ENCODE measurements at places on chromosomes 6 and 20.

DNA sequence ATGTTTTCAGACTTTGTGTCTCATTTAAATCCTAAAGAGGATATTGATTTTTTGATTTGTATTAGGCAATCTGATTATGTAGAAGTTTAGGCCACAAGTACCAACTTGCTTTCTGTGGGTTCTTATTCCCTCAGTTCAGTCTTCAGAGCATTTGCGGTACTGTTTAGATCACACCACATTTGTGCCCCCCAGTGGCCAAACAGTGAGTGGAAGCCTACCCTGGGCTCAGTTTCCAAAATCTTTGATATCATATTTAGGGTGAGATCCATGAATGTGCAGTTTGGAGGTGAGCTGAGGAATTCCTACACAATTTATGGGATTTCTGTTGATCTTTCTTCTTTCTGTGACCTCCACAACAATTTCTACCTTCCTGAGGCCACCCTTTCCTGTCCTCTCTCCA is 92.3 kb upstream of the FUT9 start:
- DNase-seq, result no peak

- no peak for DNase-seq
Observed at GRCh38 chr6:35343092-35343834, 905 bp downstream of the PPARD start.

- peak; percentile 27 for DNase-seq
Observed at GRCh38 chr6:161444464-161444863, 170.6 kb upstream of the AGPAT4 start.

DNA sequence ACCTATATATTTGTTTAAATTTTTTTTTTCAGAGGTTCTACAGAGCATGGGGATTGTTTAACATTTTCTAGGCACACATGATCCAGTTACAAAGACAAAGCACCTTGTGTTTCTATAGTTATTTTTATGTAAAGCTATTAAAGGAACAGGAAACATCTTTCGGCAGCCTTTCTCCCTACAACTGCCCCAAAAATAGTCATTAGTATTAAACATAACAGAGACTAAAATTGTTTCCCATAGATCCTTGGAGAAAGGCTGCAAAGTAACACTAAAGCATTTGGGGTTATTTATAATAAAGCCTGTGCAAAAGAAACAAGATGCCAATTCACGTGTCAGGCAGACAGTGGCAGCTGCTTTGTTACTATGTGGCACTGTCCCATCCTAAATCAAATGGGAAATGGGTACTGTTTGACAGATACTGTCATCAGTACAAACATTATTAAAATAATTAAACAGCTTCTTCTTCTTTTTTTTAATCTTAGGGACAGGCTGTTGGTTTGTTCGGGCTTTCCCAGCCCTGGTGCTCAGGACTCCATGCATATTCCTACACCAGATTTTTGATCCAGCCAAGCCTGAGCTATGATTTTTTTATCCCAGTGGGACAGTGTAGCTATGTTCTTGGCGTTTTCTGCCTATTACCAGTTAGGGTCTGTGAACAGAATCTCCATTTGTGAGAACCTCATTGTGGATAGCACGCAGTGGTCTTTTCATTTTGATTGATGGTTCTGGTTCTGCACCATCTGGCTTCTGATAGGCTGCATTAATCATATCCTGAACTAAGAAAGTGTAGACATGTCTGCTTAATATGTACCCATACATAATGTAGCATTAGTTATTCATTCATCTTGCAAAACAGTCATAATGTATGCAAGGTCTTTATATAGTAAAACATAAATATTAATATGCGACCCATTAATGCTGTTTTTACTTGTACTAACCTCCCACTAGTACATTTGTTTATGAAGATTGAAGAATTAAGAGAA is 460.4 kb upstream of the SOX4 start:
- DNase-seq, result no peak

- peak; percentile 25 for DNase-seq
Observed at GRCh38 chr6:132814716-132815570, 574 bp downstream of the RPS12 start.

DNA sequence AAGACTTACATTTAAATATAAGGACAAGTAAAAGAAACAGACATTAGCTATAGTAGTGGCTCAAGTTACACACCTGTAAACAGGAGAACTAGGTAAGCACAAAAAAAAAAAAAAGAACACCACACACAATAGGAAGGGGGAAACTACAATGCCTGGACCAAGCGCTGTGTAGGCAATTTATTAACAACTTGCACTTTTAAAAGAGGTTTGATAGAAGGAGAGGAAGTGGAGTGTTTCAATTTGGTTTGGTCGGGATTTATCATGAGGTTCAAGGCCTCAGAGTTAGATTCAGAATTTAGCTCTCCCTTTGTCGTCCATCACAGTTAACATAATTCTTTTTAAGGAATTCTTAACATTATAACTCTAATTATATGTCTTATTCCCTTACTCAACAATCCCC is 1.1 kb upstream of the USP49 start:
- no peak for DNase-seq

- no peak for DNase-seq
Observed at GRCh38 chr6:167455371-167455770, 130.5 kb downstream of the TTLL2 start.

DNA sequence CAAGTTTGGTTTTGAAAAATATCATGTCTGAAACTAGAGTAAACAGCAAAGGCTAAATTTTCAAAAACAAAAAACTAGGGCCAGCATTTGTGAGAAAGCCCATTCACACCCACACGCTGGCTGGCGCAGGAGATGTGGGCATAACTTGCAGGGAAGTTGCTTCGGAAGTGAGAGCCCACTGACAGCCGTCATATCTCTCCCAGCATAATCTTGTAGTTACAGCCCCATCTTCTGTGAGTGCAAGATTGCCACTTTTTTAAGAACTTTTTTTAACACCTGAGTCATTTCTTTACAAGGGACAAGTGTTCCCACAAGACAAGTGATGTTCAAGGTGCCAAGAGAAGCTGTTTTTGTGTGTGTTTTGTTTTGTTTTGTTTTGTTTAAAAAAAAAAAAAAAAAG is 212.5 kb upstream of the CNR1 start:
- DNase-seq, result no peak

DNA sequence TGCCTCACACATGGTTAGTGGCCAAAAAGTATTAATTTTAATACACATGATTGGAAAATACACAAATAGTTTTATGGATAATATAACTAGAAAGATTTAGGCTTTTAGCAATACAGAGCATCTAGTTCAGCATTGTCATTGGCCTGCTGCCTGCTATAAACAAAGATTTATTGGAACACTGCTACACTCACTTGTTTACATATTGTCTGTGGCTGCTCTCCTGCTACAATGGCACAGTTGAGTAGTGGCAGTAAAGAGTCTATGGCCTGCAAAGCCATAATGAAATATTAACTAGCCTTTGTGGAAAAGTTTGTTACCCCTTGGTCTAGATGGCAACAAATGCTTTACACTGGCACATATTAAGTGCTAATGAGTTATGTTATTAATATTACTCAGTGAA is 37.8 kb downstream of the ZNF451 start:
- DNase-seq, result no peak

DNA sequence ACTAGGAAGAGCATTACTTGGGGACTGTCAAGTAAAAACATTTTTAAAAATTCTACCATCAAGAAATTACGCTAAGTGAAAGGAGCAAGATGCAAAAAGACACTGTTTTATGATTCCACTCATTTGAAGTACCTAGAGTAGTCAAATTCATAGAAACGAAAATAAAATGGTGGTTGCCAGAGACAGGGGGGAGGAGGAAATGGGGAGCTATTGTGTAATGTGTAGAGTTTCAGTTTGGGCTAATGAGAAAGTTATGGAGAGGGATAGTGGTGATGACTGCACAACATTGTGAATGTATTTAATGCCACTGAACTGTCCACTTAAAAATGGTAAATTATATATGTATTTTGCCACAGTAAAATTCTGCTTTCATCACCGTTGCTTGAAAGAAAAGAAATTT is 83.8 kb downstream of the UST start:
- no peak for DNase-seq

DNA sequence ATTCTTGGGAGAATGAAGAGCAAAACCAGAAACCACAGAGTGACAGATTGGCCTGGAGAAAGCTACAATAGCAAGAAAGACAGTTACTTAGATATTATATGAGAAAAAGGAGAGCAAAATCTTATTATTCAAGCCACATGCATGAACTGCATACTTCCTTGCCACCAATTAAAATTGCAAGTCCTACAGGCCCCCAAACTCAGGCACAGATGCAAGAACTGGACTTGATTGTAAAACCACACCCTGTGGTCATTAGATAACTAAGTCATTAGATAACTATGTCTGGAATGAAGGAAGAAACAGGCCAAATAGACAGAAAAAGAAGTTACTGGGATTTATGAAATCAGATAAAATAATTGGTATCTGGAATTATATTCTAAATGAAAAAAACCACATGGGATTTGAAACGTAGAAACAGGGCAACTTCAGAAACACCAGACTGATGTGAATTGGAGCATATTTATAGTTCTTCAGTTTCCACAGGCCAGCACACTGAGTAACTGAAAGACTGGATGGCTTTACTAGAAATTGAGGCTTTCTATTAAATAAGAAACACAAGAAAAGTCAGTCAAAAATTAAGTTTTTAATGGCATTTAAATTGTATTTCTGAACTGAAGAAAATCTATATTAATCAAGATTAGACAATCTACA is 49.4 kb upstream of the CARMIL1 start:
- no peak for DNase-seq

DNA sequence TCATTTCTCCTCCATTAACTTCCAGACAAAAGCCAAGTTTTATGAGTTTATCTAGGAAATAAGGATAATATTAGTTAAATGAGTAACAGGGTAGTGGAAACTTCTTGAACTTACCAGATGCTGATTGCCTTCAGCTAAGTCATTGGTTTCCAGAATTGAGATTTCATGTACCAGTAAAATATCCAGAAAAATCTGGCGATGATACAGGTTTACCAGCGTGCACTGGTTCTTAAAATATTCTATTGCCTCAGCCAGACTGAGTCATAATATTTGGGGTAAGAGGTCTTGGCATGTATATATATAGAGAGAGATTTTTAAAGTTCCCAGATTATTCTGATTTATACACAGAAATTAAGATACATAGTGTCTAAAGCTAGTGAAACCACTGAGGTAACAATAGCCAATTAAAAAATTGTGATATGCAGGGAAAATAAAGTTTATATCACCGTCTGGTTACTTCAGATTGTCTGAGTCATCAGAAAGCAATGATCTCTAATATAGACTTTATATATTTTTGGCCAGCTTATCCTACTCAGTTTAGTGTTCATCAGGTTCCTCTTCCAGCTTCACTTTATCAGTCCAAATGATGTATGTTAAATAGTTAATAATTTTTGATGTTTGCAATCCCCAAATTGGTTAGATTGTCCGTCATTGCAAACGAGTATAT is 39.5 kb upstream of the SDHAF4 start:
- no peak for DNase-seq

DNA sequence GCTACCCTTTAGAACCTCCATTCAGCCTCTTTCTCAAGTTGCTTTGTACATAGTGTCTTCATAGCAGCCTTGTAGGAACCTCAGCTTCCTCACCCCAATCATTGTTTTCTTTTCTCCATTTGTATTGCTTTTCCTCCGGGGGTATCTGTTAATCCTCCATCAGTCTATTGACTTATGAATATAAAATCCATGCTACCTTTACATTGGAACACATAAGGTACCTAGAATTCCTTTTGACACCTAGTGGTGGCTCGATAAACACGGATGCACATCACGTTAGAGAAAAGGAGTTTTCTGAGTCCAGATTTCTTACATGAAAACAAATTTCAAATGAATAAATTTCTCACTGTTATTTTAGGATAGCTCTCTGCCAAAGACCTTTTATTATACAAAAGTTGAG is 6.3 kb upstream of the EDN1 start:
- no peak for DNase-seq

GRCh38 chr6:64945450-64945849 is 761.6 kb downstream of the EYS start:
- no peak for DNase-seq

DNA sequence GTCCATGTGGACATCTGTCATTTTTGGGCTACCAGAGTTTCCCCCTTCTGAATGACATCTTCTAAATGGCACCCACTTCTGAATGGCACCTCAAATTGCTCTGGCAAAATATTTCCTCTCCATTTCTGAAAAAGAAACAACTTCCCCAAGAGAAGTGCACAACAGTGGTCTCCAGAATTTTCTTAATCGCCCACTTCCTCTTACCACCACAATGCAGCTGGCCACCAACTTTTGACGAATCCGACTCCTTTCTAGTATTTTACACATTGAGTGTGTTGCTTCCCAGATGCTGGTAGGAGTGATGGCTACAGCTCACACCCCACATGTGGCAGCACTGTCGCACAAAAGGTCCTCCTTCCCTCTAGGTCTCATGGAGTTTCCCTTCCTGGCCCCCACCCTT is 216.1 kb downstream of the FOXA2 start:
- DNase-seq, result no peak

GRCh38 chr6:91482498-91482897 is 895.6 kb upstream of the MAP3K7 start:
- DNase-seq, result no peak

DNA sequence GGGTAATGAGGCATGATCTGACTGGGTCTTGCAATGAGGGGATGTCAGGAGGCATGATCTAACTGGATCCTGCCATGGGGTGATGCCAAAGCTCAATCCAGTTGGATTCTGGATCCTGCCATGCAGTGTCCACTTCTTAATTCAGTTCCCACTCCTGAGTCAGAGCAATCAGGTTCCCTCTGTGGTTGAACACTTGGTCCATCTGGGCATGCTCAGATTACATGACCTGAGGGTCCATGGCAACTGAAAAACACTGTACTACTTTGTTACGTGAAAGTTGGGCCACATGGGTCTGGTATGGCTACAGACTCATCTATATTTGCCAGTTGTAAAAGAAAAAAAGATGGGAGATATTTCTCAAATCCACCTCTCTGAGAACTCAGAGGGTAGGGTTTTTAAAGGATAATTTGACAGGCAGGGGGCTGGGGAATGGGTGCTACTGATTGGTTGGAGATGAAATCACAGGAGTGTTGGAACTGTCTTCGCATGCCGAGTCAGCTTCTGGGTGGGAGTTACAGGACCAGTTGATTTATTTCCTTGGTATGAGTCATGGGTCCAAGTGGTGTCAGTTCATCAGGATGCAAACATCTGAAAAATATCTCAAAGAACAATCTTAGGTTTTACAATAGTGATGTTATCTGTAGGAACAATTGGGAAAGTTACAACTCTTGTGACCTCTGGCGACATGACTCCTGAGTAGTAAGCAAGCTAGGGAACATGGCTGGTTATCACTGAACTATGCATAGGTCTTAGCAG is 21.6 kb downstream of the C6orf163 start:
- DNase-seq, result no peak

GRCh38 chr6:35392111-35392702 is 49.8 kb downstream of the PPARD start:
- no peak for DNase-seq

All from stimulated activated CD4-positive, alpha-beta T cell treated with anti-CD3 and anti-CD28 coated beads, Interleukin-1b, Interleukin-23, amount 100 ng/mL, for 48 hours (primary cell).